ENCODE measurements at places on chromosomes 2 and 18. TPM values are rescaled to one million over a fixed set of nuclear protein-coding genes. Genes with fewer than 3 reads are reported as not detected.

DOK6 gene
- 2.6 TPM for total RNA-seq

SERPINB3 gene
- not detected for total RNA-seq

RAB6D gene
- under 0.01 TPM for total RNA-seq

DNA sequence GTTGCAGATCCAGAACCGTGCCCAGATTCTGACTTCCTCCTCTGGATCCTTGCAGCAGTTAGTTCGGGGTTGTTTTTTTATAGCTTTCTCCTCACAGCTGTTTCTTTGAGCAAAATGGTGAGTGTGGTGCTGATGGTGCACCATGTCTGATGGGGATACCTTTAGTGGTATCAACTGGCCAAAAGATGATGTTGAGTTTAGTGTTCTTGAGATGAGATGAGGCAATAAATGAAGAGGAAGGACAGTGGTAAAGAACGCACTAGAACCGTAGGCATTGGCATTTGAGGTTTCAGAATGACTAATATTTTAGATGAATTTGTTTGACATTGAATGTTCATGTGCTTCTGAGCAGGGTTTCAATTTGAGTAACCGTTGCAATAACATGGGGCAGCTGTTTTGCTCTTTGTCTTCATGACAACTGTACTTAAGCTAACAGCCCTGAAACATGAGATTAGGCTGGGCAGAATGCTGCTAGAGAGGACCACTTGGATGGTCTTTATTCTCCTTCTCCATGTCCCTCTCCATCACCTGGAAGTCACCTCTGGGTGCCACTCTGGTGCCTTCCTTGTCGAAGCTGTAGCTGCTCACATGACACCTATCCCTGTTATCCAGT lies 3.9 kb downstream of the CTLA4 start:
- no peak for DNase-seq

DNA sequence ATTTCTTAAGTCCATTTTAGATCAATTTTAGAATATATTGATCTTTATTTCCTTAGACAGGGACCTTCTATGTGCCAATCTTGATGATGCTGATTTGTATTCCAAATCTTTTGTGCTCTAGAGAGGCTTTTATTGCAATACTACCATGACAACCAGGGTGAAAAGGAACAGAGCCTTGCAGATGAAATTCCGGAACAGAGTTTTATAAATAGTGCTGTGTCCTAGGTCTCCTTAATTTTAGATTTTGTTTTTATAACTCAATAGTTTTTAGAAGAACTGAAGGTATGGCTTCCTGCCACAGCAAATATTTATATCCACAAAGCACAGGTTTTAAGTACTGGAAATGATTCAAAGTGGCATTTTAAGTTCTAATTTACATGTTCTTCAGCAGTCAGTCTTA lies 160.2 kb downstream of the PMAIP1 start:
- no peak for DNase-seq

DNA sequence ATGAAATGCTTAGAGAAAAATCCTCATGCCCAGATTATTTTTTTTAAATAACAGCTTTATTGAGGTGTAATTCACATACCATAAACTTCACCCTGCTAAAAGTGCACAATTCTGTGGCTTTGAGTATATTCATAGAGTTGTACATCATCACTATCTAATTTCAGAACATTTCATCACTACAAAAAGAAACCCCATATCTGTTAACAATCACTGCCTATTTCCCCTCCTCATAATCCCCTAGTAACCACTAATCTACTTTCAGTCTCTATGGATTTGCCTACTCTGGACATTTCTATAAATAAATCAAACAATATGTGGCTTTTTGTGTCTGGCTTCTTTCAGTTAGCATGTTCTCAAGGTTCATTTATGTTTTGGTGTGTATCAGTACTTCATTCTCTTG lies 51.4 kb downstream of the OSBPL1A start:
- DNase-seq = peak; percentile 70

- DNase-seq = no peak
Observed at GRCh38 chr2:239669181-239669898, 268.5 kb upstream of the HDAC4 start.

- DNase-seq = no peak
Observed at GRCh38 chr18:26630596-26630995, 82.2 kb upstream of the KCTD1 start.

GRCh38 chr18:47871288-47871687 lies 59.2 kb downstream of the SMAD2 start:
- no peak for DNase-seq

DNA sequence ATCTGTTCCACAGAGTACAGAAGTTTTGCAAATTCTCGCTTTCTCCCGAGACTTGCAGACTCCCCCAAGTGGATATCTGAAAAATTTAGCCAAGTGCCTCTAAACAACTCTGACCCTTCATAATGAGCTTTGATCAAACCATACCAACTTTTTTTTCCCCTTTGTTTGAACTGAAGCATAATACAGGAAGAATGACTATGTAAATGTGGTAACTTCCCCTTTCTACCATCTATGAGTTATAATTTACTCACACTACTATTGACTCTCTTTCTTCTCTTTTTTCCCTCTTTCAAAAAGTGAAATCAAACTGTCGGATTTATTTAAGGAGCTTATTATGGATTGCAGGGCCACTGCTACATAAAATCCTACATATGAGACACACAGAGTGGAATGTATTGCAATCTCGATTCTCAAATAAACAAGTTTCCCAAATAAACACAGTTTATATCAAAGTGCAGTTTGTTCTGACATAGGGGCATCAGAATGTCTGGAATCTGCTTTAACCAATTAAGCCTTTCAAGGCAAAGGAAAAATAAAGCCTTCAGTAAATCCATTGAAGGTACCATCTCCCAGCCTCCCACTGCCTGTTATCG lies 1.4 kb upstream of the ZNF804A start:
- DNase-seq = peak; percentile 58

DNA sequence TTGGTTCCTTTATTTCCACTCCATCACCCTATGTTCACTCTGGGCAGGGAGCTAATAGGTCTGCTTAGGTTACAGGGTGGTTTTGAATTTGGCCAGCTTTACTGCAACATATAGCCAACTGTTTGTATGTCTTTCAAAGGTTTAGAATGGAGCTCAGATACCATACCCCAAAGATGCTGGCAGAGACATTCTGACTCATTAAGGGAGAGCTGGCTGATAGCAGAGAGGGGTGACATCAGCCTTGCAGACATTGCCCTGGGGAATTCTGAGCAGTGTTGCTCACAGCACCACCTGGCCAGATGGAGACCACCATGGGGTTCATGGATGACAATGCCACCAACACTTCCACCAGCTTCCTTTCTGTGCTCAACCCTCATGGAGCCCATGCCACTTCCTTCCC lies 2.1 kb downstream of the PROKR1 start:
- no peak for DNase-seq
